ENCODE measurements at places on chromosomes 4 and X.

GRCh38 chrX:68115371-68115770 lies 317.9 kb downstream of the OPHN1 start:
- no peak for DNase-seq

DNA sequence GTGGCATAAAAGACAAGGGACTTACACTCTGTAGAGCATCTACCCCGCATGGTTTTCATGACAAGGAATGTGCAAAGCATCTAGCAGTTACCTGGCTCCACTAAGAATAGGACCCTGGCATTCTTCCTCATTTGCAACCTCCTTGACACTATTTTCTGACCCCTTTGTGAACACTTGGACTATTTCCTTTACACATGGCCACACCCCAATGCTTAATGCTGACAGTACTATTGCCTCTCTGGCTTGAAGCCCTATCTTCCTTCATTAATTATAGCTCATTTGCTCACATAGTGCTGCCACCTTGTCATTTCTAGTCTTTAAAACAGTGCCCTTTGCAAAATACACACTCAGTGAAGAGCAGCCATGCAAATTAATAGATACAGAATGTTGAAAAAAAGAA lies 226.3 kb upstream of the VCX3A start:
- DNase-seq: no peak

DNA sequence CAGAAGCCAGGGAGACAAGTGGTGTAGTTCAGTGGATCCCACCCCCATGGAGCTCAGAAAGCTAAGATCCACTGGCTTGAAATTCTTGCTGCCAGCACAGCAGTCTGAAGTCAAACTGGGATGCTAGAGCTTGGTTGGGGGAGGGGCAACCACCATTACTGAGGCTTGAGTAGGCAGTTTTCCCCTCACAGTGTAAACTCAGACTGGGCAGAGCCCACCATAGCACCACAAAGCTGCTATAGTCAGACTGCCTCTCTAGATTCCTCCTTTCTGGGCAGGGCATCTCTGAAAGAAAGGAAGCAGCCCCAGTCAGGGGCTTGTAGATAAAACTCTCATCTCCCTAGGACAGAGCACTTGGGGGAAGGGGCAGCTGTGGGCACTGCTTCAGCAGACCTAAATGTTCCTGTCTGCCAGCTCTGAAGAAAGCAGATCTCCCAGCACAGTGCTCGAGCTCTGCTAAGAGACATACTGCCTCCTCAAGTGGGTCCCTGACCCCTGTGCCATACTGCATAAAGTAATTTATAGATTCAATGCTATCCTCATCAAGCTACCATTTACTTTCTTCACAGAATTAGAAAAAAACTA lies 163.2 kb downstream of the HHIP start:
- no peak for DNase-seq

DNA sequence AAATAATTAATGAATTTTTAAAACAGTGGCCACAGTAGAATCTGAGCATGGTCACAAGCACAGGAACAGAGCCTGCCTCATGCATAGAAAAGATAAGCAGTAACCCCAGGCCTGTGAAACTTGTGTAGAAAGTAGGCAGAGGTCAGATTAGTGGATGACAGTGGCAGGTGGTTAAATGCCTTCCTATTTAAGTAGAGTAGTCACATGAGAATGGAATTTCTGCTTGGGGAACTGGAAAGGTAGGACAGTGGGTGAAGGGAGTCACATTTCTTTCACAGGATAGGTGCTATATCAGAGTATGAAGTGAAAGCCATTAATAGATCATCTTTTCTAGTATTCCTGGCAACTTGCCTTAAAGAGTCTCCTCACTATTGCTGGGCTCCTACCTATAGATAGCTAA lies 34.9 kb upstream of the ASB12 start:
- no peak for DNase-seq

GRCh38 chr4:32884198-32884597 lies 2164.0 kb downstream of the PCDH7 start:
- DNase-seq: no peak

- peak; percentile 21 for DNase-seq
These were observed 571.9 kb upstream of the LCORL start for GRCh38 chr4:18593297-18594002.

- no peak for DNase-seq
These were observed 98.1 kb upstream of the JADE1 start for GRCh38 chr4:128711361-128711760.

DNA sequence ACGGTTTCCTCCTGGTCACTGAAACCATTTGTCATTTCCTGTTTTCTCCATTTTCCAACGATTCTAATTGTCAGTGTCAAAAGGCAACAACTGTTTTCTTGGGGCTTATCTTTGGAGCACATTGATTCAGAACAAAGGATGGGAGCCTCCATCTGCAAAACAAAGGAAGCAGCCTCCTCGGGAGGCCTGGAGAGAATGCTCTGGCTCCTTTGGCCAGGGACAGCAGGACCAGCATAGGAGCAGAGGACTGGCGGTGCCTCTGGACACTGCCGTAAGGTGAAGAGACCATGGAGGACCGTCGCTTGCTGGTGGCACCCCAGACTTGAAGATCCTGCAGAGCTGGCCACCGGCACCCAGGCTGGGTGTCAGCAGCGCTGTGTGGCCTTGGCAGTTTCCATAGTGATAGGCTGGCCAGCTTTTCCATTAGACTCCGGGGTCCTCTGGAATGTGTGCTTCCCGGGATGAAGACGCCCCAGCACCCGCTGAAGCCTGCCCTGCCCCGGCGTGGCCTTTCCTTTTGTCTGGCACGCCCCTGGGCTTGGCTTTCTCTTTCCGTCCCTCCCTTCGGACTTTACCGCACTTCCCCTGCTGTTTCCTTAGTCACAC lies 61.1 kb upstream of the MTM1 start:
- DNase-seq: no peak

DNA sequence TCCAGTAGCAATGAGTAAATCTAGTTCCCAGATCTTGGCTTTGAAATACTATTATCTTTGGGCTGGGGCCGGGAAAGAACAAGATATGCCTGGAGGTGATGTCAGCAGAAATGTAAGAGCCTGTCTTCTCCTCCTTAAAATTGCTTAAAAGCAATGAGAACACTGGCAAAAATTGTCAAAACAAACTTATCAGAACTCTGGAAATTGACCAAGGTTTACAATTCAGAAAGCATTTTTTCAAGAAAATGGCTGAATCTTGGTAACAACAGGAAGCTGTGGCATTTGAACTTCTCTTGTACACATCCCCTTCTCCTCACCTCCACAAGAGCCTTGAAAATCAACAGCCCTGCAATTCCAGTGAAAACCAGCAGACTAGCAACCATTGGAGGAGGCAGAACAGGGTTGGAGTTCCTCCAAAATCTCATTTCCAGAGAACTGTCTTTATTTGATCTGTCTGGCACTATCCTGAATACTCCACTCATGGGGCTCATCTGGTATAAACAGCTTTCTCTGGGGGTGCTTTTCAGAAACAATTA lies 13.5 kb downstream of the TIMP1 start:
- no peak for DNase-seq

GRCh38 chr4:31655328-31655727 lies 935.2 kb downstream of the PCDH7 start:
- no peak for DNase-seq

DNA sequence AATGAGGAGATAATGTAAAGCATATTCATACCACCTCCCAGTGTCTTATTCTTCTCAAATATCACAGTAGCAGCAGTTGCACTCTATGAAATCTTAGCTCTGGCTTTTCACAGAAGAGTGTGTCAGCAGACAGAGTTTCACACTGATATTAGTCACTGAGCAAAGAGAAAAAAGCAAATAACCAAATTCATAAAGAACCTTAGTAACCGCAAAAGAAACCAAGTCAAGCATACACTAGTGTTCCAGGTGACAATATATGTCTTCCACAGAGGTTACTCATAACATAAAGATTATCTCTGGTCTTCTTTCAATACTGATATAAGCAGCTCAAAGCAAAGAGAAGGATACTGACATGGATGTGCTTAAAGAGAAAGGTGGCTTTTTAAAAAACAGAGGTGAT lies 181.7 kb upstream of the EDNRA start:
- DNase-seq: no peak

- no peak for DNase-seq
These were observed 67.3 kb upstream of the DDIT4L start for GRCh38 chr4:100257567-100257966.

- DNase-seq: no peak
These were observed 187.3 kb upstream of the FAM241A start for GRCh38 chr4:111957997-111958396.

DNA sequence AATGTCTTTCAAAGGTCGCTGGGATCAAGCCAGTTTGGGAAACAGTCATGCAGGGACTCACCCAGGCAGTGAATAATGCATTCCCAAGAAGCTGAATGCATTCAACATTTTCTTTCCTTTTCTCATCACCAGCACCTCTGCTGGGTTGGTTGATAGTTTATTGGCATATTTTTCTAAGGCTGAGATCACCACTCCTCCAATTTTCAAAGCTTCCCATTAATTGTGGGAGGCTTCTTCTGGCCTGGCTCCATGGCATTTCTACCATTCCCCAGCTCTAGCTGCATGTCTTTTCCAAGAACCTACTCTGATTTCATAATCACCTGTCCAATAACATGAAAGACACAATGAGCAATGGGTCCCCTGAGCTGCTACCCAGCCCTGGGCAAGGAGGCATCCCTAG lies 35.8 kb downstream of the CHRDL1 start:
- no peak for DNase-seq

GRCh38 chrX:13256603-13257002 lies 63.2 kb downstream of the ATXN3L start:
- no peak for DNase-seq

DNA sequence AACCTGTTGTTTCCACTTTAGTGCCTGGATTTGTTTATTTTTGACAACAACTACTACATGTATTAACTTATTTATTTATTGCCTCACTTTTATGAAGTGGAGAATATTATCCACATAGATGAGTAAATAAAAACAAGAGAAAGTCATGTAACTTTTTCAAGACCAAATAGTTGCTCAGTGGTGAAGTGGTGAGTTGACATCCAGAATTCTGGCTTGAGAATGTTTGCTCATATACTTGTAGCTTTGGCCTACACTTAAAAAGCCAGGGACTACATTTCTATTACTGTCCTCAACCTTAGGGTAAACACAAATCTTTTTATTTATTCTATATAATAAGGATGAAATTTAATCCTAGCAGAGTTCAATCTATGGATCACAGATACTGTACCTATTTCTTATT lies 47.7 kb upstream of the GALNTL6 start:
- DNase-seq: no peak

- peak; percentile 24 for DNase-seq
These were observed 134.9 kb downstream of the STOX2 start for GRCh38 chr4:184039963-184040383.

- DNase-seq: no peak
These were observed 19.0 kb downstream of the HADH start for GRCh38 chr4:108008721-108009120.

DNA sequence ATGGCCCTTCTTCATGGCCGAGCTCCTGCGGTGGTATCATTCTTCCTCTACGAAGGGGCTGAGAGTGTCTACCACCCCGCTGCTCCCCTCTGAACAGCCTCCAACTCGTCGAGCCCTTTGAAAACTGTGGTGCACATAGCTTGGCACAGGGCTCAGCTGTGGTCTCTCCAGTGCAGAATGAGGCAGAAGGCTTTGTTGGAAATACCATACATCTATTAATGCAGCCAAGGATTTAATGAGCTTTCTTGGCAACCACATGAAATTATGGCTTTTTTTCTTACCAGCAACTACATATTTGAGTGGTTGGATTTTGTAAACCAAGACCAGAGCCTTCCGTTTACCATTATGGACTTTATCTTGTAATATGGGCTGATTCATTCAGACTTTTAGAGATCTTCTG lies 61.7 kb upstream of the CBR4 start:
- DNase-seq: no peak

GRCh38 chrX:133068461-133068860 lies 28.4 kb downstream of the USP26 start:
- no peak for DNase-seq

DNA sequence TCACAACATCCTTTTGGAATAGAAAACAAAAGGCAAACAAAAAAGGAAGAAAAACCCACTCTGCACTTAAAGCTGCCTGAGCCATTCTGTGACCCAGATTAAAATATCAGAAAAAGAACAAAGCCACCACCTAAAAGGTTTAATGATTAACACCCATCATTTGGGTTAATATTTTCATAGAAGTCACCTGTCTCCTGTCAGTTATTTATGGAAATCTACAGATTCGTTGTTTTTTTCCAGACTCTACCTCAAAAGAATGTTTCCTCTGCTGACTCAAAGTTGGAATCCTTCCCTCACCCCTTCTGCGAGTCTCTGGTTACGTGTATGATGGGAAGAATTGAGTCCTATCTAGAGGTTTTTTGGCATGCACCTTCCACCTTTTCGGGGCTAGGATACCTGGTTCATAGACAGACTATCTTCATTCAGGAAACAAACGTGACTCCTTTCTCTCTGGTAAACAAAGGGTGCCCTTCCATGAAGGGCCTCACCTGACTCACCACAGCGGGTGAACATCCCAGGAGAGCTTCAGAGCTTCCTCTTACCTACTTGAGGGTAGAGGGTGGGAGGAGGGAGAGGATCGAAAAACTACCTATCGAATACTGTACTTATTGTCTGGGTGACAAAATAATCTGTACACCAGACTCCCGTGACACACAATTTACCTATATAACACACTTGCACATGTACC lies 19.6 kb upstream of the CA5B start:
- DNase-seq: no peak

DNA sequence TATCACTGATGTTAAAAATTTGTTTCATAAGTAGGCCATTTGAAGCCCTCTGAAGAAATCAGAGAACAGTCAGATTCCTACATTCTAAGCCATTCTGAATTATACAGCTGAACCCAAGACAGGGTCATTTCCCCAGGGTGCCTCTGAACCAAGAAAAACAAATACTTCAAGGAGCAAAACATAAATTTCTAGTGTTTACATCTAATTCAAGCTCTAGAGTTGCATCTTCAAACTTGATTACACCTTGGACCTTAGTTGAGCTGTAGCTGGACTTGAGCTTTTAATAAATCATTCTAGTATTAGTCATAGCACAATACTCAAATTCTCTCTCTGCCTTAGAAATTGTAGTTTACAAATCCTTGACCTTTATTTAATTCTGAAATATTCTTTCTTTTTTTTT lies 87.6 kb upstream of the IL15 start:
- DNase-seq: no peak

DNA sequence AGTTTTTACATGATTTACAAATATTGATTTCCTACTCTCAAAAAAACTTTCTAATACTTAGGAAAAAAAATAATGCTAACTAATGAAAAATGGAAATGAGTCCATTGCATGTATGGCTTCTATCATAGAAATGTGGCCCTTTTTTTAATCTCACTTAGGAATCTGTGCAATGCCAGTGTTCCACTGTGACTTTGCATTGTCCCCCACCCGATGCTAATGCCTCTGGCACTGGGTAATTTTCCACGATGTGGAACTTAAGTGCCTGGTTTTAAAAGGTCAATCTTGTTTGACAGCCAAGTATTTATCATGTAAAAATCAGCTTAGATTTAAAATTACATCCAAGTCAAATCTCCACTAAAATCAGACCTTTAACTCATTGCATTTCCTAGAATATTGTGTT lies 53.1 kb downstream of the SPATA4 start:
- DNase-seq: no peak
